ENCODE measurements at places on chromosomes 16 and 17. TPM values are rescaled to one million over a fixed set of nuclear protein-coding genes. Genes with fewer than 3 reads are reported as not detected.

DNA sequence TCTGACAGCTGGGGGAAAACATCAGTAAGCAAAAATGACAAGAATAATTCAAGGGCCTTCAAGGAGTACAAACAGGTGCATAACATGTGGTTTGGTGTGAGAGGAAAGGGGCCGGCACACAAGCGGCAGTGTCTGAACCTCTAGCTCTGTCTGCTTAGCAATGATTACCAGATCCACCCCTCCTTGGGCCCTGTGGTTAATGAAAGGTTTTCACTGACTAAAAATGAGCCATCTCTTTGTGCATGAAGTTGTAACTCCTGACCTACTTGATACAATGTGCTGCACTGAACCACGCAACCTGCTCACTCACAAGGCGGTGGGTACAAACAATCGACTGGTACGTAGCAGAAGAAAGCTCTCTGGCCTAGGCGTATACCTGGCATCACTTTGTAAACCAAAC, 15.1 kb downstream of the FAM117A start:
- peak; percentile 45 for DNase-seq
- no peaks in the 10 kb centered on the region for H3K27me3 ChIP-seq
- H3K27ac ChIP-seq, result peak overlapping the region; percentile 98

DNA sequence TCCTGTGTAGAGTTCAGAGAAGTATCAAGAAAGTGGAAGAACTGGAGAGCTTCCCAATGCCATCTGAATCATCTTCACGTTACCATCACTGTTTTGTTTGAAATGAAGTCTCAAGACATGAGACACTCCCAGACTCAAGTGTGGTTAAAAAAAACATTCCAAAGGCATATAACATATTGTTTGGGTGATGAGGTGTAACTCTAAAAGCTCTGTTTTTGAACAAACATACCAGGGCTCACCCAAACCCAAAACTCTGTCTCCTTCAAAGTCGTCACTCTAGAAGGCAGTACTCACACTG, 6.3 kb upstream of the ZCCHC14 start:
- H3K4me1 ChIP-seq, result peaks cover 13% of the 10 kb centered on the region
- peaks cover 10% of the 10 kb centered on the region for H3K27me3 ChIP-seq
- no peak overlapping the region for H3K4me3 ChIP-seq
- no peaks in the 10 kb centered on the region for H3K36me3 ChIP-seq
- H3K27ac ChIP-seq, result no peak overlapping the region

DNA sequence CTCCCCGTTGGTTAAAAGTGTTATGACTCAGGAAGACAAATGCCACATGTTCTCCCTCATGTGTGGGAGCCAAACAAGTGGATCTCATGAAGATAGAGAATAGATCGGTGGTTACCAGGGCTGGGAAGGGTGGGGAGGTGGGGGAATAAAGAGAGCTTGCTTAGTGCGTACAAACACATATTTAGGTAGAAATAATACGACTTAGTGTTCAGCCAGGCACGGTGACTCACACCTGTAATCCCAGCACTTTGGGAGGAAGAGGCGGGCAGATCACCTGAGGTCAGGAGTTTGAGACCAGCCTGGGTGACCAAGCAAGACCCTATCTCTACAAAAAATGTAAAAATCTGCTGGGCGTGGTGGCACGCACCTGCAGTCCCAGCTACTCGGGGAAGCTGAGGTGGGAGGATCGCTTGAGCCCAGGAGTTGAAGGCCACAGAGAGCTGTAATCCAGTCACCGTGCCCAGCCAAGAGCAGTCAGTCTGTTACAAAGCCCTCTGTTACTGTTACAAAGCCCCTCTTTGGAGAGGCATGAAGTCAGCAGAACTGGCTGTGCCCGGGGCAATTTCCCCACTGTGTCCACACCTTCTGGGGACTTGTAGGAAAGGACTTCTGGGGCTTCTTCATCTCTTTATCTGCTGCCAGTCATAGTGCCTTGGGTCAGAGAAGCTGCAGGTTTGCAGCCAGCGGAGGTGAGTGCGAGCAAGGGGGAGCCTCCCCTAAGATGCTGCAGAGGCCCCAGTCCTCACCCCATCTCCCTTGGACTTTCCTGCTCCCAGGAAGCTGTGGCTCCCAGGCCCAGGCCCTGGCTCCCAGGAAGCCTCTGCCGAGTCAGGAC, 4.3 kb upstream of the ALDH3A1 start:
- peaks cover 57% of the 10 kb centered on the region for H3K27me3 ChIP-seq
- no peak overlapping the region for H3K27ac ChIP-seq
- H3K36me3 ChIP-seq, result peaks cover 5% of the 10 kb centered on the region
- no peak for DNase-seq
- H3K4me1 ChIP-seq, result peaks cover 15% of the 10 kb centered on the region
- no peak overlapping the region for H3K4me3 ChIP-seq

DNA sequence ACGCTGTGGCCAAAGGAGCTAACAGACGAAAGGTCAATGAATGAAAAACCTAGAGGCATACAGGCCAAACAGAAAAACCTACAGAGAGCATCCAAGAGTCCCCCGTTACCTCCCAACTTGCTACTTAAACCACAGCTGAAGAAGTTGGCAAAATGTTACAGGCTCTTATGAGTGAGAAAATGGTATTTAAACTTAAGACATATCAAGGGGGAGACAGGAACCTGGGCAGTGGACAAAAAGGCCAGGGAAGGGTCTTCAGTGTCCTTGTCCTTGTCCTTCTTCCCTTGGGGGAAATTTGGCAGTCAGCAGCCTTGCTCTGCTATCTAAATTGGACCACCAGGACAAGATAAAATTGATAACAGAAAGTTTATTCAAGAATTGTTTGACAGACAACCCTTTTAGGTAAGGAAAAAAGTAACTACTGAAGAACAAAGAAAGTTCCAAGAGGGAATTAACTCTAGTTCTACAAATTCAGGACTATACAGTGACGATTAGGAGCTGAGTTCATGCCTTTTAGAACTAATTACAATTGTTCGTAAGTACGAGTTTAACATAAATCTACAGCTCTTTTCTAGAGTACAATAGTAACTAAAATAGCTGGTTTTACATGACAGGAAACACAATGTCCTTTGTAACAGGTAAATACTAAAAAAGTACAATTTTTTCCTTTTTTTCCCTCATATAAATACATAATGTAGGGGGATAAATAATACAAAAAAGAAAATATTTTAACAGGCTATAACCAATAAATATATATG, 3.8 kb upstream of the HOXB2 start:
- H3K27me3 ChIP-seq, result no peaks in the 10 kb centered on the region
- H3K4me3 ChIP-seq, result peak overlapping the region; percentile 56
- H3K27ac ChIP-seq, result peak overlapping the region; percentile 98
- no peaks in the 10 kb centered on the region for H3K36me3 ChIP-seq
- peaks cover 15% of the 10 kb centered on the region for H3K4me1 ChIP-seq

DNA sequence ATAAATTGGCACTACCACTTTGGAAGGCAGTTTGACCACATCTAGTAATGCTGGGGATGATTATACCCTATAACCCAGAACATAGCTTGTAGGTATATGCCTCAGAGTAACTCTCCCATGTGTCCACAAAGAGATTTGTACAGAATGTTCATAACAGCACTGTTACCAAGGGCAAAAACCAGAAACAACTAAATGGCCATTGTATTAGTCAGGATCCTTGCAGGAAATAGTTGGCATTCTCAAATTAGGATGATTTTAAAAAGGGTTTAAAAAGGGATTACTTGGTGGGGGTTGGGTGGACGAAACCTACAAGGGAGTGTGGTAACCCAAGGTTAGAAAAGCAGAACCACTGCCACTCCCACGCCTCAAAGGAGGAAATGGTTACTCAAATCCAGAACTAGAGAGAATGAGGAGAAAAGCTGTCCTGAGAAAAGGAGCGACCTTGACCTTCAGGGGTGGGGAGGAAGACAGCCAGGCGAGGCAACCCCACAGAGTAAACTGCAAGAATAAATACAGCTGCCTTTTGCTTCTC, 2.1 kb downstream of the CPPED1 start:
- H3K36me3 ChIP-seq, result peaks cover 5% of the 10 kb centered on the region
- H3K27ac ChIP-seq, result peak overlapping the region; percentile 98
- H3K27me3 ChIP-seq, result no peaks in the 10 kb centered on the region
- H3K4me3 ChIP-seq, result peak overlapping the region; percentile 82

DNA sequence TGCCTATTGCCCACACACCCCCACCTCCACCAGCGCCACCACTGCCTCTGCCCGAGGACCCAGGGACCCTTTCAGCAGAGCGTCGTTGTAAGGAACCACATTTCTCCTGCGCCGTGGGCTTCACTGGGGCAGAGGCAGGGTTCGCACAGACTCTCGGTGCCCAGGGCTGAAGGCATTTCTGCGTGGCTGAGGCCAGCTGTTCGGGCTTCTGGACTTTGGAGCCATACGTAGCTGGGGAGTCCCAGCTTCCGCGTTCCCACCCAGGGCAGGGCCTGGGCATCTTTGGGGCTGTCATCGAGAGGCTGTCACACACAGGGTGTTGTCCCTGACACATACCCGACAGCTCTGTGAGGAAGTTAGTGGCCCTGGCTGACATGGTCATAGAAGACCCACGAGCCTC, 16.0 kb upstream of the SMIM5 start:
- no peak overlapping the region for H3K27ac ChIP-seq
- no peaks in the 10 kb centered on the region for H3K36me3 ChIP-seq
- no peak for DNase-seq
- no peak overlapping the region for H3K4me3 ChIP-seq
- H3K27me3 ChIP-seq, result no peaks in the 10 kb centered on the region

DNA sequence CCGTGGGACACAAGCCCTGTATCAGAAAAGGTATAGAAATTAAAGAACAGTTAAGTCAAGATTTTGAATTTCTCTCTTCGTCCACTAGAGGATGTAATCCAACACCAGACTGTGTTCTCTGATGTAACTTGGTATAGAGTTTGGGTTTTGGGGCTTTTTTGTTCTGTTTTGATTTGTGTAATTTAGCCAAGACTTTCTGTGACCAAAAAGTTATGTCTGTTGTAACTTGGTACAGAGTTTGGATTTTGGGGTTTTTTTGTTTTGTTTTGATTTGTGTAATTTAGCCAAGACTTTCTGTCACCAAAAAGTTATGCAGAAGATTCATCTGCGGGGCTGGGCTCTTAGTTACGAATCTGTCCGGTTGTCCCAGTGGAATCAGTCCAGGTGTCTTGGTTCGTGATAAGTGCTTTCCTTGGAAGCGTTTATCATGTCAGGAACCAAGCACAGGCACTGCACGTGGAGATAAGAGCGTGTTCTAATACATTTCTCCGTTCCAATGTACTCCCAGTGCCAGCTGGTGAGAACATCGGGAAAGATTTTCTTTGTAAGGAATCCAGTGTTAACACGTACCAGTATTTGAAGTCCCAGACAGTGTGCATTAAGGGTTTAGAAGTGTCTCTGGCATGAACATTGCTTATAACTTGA, 44.1 kb upstream of the SEC14L1 start:
- H3K4me1 ChIP-seq, result peaks cover 26% of the 10 kb centered on the region
- peaks cover 4% of the 10 kb centered on the region for H3K36me3 ChIP-seq
- H3K27me3 ChIP-seq, result no peaks in the 10 kb centered on the region
- no peak for DNase-seq
- H3K27ac ChIP-seq, result peak overlapping the region; percentile 93

GRCh38 chr17:73910206-73910605, 266.0 kb upstream of the SDK2 start:
- no peak for DNase-seq
- H3K36me3 ChIP-seq, result peaks cover 2% of the 10 kb centered on the region
- H3K27me3 ChIP-seq, result peaks cover 73% of the 10 kb centered on the region
- H3K4me3 ChIP-seq, result no peak overlapping the region
- no peak overlapping the region for H3K27ac ChIP-seq

- peak; percentile 39 for DNase-seq
- peaks cover 32% of the 10 kb centered on the region for H3K4me1 ChIP-seq
- peak overlapping the region; percentile 58 for H3K4me3 ChIP-seq
- peak overlapping the region; percentile 90 for H3K27ac ChIP-seq
- H3K36me3 ChIP-seq, result no peaks in the 10 kb centered on the region
Measured at GRCh38 chr17:74282587-74283370, 8.7 kb downstream of the DNAI2 start.

- H3K4me1 ChIP-seq, result peaks cover 16% of the 10 kb centered on the region
- peak; percentile 26 for DNase-seq
- H3K27ac ChIP-seq, result peak overlapping the region; percentile 84
- H3K4me3 ChIP-seq, result peak overlapping the region; percentile 78
Measured at GRCh38 chr16:11379420-11379819, 34.2 kb downstream of the RMI2 start.

GRCh38 chr16:2372684-2373083, 32.2 kb upstream of the ABCA3 start:
- peaks cover 6% of the 10 kb centered on the region for H3K36me3 ChIP-seq
- H3K27me3 ChIP-seq, result peaks cover 39% of the 10 kb centered on the region
- H3K27ac ChIP-seq, result no peak overlapping the region
- H3K4me1 ChIP-seq, result no peaks in the 10 kb centered on the region
- DNase-seq, result no peak

- peaks cover 20% of the 10 kb centered on the region for H3K27me3 ChIP-seq
- no peak overlapping the region for H3K4me3 ChIP-seq
- H3K36me3 ChIP-seq, result no peaks in the 10 kb centered on the region
Measured at GRCh38 chr16:71249399-71249798, 18.9 kb upstream of the HYDIN start.

Gene OVCA2
- 28.4 TPM for total RNA-seq

Gene ANKS4B
- not detected for total RNA-seq

Gene MPG
- total RNA-seq, result 24.3 TPM

Gene CPHXL
- not detected for total RNA-seq

Data from T-helper 17 cell (primary cell).